Activated CD4-positive, alpha-beta memory T cell treated with anti-CD3 and anti-CD28 coated beads, Interleukin-2, amount 10 ng/mL, durations not matched to agents 7 days and 5 days (primary cell): ENCODE measurements at places on chromosomes 6 and 20. TPM values are rescaled to one million over a fixed set of nuclear protein-coding genes. Genes with fewer than 3 reads are reported as not detected.

DNA sequence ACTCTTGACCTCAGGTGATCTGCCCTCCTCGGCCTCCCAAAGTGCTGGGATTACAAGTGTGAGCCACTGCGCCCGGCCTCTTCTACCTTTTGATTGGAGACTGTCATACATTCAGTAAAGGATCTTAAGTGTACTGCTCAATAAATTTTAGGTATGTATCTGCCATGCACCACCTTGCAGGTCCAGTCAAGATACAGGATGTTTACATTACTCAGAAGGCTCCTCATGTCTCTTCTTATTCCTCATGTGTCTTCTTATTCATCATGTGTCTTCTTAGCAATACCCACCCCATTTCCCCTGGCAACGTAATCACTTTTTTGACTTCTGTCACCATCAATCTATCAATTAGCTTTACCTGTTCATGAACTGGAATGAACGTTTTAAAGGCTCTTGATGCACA is 7.9 kb downstream of the MEA1 start:
- DNase-seq = no peak

Gene IPCEF1
- 13.8 TPM for total RNA-seq

- DNase-seq = no peak
Observed at GRCh38 chr6:12068899-12069557, 56.9 kb downstream of the HIVEP1 start.

DNA sequence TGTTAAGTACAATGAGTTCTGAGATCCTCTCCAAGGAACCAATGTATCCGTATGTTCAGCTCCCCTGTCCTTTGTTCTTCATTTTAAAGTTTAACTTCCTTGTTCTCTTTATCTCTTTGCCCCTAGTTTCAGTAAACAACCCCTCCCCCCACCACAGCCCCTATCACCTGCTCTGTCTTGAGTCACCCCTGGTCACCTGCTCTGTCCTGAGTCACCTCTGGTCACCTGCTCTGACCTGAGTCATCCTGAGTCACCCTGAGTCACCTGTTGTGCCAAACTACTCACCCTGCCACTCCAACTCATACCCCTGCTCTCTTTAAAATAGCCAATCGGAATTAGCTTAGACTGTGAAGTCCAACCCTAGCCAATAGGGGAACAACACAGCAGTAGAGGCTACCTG is 288.7 kb upstream of the CDYL start:
- DNase-seq = no peak

GRCh38 chr20:2858591-2858990 is 14.7 kb upstream of the PTPRA start:
- no peak for DNase-seq

Gene PPT2
- 8.3 TPM for total RNA-seq

Gene MLN
- not detected for total RNA-seq

DNA sequence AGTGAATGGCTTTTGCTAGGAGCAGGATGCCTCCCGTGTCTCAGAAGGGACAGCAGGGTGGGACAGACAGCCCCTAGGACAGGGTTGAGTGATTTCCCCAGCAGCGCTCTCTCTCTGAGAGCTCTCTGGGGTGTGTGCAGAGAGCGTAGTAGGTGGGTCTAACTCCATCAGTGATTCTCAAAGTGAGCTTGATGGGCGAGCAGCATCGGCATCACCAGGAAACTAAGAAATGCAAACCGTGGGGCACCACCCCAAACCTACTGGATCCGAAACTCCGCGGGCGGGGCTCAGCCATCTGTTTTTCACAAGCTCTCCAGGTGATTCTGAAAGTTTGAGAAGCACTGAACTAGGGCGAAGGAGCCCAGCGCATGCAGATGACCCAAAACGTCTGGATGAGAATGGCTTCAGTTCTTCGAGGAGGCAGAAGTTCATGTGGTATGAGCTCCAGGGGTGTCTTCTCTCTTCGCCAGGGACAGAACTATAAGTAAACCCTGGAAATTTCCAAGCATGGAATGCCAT is 119.6 kb upstream of the RNF24 start:
- peak; percentile 33 for DNase-seq

GRCh38 chr6:89215391-89215790 is 1.8 kb downstream of the GABRR1 start:
- DNase-seq = no peak

DNA sequence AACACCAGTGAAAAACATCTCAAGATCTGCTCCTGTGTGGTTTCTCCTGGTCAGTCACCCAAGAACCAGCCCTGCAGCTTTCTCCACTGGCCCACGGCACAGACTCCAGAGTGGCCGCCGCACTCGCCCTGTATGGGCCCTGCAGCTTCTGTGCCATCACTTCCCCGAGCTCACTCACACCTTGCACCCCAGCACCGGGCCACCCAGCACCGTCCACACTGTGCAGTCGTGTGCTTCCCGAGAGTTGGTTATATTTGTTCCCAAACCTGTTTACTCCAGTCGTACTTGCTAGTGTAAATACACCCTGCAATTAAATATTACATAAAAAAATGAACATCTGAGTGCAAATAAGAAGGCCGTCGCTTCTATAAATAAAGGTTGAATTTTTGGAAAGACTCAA is 341.7 kb downstream of the CDH26 start:
- DNase-seq = no peak

Gene LINC00237
- total RNA-seq = not detected

DNA sequence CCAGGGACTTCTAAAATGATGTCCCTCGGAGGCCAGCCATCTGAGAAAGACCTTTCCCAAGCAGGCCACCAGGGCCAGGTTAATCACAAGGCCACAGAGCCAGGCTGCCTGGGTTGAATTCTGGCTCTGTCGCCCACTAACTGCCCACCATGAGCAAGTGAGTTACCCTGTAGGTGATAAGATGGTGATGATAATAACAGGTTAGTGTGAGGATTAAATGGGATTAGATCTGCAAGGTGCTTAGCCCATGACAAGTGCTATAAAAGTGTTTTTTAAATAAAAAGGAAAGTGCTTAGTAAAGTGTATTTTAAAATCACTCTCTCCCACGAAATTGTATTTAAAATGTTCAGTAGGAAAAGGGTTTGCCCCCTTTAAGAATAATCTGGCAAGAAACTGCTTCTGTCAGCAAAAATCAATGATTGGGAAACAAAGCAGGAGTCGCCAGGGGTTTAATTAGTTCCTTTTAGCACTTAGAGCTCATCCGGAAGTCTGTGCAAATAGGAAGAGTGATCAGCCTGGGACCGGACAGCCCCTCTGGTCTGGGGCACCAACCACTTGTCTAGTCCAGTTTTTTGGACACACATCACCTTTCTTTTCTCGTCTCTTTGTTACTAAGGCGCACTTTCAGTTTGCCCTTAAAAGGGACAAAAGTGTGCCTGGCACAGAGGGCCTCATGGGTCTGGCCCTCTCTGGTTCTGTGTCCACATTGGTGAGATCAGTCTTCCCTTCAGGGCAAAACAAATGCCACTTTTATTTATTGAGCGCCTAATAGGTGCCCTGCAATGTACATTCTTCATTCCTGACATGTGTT is 150.4 kb downstream of the GRM4 start:
- no peak for DNase-seq

Gene GSTA5
- total RNA-seq = not detected

GRCh38 chr20:49560646-49561045 is 7.3 kb downstream of the PTGIS start:
- DNase-seq = peak; percentile 7
